Activated naive CD4-positive, alpha-beta T cell treated with anti-CD3 and anti-CD28 coated beads, Interleukin-2, amount 10 ng/mL, durations not matched to agents 7 days and 5 days (primary cell): ENCODE measurements at places on chromosomes 11 and 22.

DNA sequence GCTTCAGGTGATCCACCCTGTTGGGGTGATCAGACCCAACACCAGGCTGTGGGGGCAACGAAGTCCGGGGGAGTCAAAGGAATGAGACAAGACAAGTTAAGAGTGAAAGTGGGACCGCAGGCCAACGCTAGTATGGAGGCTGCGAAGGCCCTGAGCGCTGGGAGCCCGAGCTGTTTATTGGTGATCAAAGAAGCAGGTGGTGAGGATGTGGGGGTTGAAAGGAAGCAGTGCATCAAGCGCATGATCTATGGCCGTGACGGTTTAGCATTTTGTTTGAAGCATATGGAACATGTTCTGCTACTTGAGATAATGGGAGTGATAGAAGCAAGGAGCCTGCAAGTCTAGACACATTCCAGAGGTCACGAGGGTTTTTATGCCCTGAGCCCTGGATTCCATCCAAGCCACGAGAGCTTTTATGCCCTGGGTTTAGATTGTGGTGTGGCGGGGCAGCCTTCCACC, 49.5 kb downstream of the MCHR1 start:
- peak; percentile 86 for DNase-seq
- H3K4me3 ChIP-seq, result peak overlapping the region; percentile 56
- H3K4me1 ChIP-seq, result peaks cover 60% of the 10 kb centered on the region
- H3K36me3 ChIP-seq, result peaks cover 12% of the 10 kb centered on the region

DNA sequence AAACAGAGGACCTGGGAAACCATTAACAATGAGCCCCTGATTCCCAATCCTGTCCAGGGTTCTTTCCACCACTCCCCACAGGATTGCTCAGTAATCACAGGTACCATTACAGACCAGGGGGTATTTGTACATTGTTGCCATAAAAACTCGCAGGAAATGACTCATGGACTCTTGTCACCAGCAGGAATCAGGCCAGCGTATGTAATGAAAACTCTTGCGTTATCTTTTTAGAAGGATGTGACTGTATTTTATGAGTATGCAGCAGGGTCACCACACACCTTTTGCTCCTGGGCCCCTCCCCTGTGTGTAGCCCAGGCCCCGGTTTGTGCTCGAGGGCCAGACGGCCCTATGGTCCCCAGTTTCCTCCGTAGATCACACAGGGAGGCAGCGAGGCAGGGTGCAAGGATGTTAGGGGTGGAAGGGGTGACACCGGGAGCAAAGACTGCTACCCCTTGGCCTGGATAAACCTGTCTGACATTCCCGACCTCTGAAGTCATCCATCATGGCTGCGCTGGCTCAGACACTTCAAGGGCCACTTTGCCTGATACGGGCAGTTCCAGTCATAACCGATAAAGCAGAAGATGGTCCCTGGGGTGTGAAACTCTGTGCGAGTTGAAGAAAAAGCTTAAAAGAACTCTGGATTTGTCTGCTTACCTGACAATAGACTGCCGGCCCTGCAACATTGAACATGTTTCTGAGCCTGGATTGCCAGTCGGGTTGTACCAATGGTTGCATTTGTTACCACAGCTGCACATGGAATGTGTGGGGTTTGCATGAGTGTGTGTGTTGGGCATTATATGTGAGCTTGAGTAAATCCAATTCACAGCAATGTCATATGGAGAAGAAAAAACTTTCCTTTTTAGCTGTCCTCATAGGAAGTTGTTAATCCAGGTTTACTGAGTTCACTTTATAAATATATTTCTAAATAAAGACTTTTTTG, 56.9 kb downstream of the MICAL2 start:
- no peaks in the 10 kb centered on the region for H3K27me3 ChIP-seq
- H3K4me1 ChIP-seq, result peaks cover 17% of the 10 kb centered on the region
- peak overlapping the region; percentile 66 for H3K27ac ChIP-seq
- no peaks in the 10 kb centered on the region for H3K36me3 ChIP-seq
- H3K4me3 ChIP-seq, result no peak overlapping the region

DNA sequence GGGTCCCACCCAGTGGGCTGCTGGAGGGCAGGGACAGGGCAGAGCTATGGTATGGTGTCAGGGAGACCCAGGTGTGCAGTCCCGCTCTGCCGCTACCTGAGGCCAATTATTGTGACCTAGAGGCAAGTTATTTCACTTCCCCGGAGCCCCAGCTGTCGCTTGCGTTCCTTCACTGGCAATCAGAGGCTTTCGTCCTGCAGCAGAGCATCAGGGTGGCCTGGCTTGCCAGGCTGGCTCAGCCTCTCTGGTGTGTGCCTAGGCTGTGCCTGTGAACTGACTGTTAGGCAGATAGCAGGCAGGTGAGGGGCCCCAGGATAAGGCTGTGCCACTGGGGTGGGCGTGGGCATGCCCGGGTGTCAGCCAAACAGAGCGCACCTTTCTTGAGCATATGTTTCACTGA, 31.4 kb downstream of the GLB1L2 start:
- H3K4me3 ChIP-seq, result no peak overlapping the region
- H3K27ac ChIP-seq, result no peak overlapping the region
- DNase-seq, result no peak
- peaks cover 20% of the 10 kb centered on the region for H3K4me1 ChIP-seq

DNA sequence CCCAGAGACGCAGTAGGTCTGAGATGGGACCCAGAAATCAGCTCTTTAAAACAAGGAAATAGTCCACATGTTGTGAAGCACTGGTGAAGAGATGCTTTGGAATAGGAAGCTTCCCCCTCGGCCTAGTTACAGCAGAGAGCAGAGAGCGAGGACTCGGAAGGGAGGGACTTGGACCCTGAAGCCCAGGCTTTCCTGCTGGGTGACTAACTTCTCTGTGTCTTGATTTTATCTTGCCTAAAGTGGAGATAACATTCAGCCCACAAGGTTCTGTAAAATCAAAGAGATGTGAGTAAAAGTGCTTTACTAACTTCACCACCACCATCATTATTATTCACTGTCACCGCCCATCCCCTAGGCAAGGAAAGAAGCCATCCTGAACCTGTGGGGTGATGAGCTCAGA, 58.4 kb downstream of the THAP12 start:
- peaks cover 20% of the 10 kb centered on the region for H3K4me1 ChIP-seq
- DNase-seq, result no peak
- peaks cover 62% of the 10 kb centered on the region for H3K27me3 ChIP-seq
- H3K27ac ChIP-seq, result peak overlapping the region; percentile 63

- H3K27me3 ChIP-seq, result peaks cover 42% of the 10 kb centered on the region
- no peak overlapping the region for H3K27ac ChIP-seq
- H3K36me3 ChIP-seq, result no peaks in the 10 kb centered on the region
- H3K4me1 ChIP-seq, result peaks cover 9% of the 10 kb centered on the region
These were observed 4.1 kb upstream of the MAPK11 start for GRCh38 chr22:50274311-50274710.

GRCh38 chr22:29343313-29343805, 27.9 kb upstream of the RASL10A start:
- H3K4me1 ChIP-seq, result no peaks in the 10 kb centered on the region
- no peaks in the 10 kb centered on the region for H3K27me3 ChIP-seq
- H3K4me3 ChIP-seq, result no peak overlapping the region
- no peak for DNase-seq
- H3K27ac ChIP-seq, result no peak overlapping the region

GRCh38 chr11:35874751-35875450, 69.0 kb upstream of the LDLRAD3 start:
- no peaks in the 10 kb centered on the region for H3K4me1 ChIP-seq
- no peak overlapping the region for H3K27ac ChIP-seq
- no peaks in the 10 kb centered on the region for H3K36me3 ChIP-seq

DNA sequence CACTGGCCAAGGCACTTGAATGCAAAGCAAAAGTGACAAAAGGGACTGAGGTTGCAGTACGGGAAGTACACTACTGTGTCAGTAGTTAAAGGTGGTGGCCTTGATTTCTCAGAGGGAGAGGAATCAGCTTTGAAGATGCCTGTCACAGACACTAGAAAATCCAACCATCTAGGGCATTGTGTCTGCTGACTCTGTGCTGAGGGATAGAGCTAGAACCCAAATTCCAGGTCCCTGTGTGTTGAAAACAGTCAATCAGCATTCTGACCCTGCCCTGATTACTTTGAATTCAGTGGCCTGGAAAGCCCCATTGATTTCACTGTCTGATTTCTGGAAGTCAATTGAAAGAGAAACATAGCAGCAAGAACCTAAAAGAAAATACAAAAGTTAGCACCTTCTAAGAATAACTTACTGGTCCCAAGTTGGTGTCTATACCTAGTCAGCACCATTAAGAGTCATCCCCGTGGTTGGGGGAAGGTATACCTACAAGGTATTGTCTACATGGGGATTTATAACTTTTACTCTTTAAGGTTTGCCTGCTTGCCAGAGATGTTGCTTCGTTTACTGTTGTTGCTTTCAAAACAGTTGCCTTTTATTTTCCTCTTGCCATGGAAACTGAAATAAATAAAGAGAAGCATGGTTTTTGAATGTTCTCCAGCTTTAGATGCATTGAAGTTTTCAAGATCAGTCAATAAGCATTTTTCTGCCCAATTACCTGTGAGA, 97.3 kb downstream of the PDHX start:
- H3K27ac ChIP-seq, result peak overlapping the region; percentile 73
- H3K27me3 ChIP-seq, result peaks cover 30% of the 10 kb centered on the region

DNA sequence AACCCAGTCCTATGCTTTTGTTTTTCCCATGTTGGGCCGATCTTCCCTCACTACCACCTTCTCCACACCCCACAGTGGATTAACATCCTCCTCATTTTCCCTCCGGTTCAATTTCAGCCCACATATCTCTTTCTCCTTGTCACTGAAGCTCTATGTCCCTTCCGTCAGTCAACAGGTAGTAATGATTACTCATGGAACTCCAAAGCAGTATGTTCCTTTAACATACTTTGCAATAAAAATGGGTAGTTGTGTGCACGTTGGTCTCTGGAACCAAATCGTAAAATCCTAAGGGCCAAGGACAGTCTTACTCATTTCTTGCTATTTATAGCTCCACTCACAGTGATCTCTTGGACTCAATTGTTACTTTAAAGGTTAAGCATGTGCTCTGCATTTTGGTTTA, 20.2 kb downstream of the AMOTL1 start:
- no peaks in the 10 kb centered on the region for H3K4me1 ChIP-seq
- H3K27ac ChIP-seq, result no peak overlapping the region
- H3K27me3 ChIP-seq, result peaks cover 13% of the 10 kb centered on the region
- no peak overlapping the region for H3K4me3 ChIP-seq

GRCh38 chr22:39833093-39833492, 60.5 kb downstream of the ENTHD1 start:
- no peaks in the 10 kb centered on the region for H3K36me3 ChIP-seq
- H3K27ac ChIP-seq, result no peak overlapping the region
- no peak overlapping the region for H3K4me3 ChIP-seq
- H3K27me3 ChIP-seq, result peaks cover 11% of the 10 kb centered on the region
- no peak for DNase-seq

- H3K36me3 ChIP-seq, result no peaks in the 10 kb centered on the region
- no peaks in the 10 kb centered on the region for H3K4me1 ChIP-seq
- no peaks in the 10 kb centered on the region for H3K27me3 ChIP-seq
- H3K27ac ChIP-seq, result no peak overlapping the region
- H3K4me3 ChIP-seq, result no peak overlapping the region
These were observed 303.0 kb downstream of the KCNA4 start for GRCh38 chr11:29713831-29714320.

- peaks cover 5% of the 10 kb centered on the region for H3K36me3 ChIP-seq
- H3K27me3 ChIP-seq, result no peaks in the 10 kb centered on the region
- no peak overlapping the region for H3K4me3 ChIP-seq
- H3K4me1 ChIP-seq, result peaks cover 8% of the 10 kb centered on the region
- no peak overlapping the region for H3K27ac ChIP-seq
These were observed 138.7 kb downstream of the TRIM44 start for GRCh38 chr11:35800970-35801953.

GRCh38 chr11:12473381-12473780, 96.0 kb downstream of the PARVA start:
- no peak for DNase-seq
- H3K27ac ChIP-seq, result no peak overlapping the region
- no peak overlapping the region for H3K4me3 ChIP-seq
- H3K4me1 ChIP-seq, result no peaks in the 10 kb centered on the region
- no peaks in the 10 kb centered on the region for H3K27me3 ChIP-seq

DNA sequence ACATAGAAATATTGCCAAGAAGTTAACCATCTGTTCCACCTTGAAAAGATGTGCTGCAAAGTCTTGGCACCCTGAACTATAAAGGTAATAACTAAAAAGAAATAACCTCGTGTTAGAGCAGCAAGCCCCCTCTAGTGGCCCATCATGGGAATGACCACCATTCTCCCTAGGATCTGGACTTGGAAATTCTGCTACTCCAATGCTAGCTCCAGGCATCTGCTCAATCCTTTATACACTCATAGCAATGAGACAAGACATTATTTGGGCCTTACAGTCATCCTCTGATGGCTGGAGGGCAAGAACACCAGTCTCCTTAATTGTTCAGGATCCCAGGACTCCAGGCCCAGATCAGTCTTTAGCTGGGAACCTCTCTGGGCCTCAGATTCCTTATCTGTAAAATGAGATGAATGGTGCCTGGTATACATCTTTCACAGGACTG, 76.0 kb downstream of the CWC15 start:
- no peak overlapping the region for H3K4me3 ChIP-seq
- no peaks in the 10 kb centered on the region for H3K36me3 ChIP-seq
- DNase-seq, result peak; percentile 57

DNA sequence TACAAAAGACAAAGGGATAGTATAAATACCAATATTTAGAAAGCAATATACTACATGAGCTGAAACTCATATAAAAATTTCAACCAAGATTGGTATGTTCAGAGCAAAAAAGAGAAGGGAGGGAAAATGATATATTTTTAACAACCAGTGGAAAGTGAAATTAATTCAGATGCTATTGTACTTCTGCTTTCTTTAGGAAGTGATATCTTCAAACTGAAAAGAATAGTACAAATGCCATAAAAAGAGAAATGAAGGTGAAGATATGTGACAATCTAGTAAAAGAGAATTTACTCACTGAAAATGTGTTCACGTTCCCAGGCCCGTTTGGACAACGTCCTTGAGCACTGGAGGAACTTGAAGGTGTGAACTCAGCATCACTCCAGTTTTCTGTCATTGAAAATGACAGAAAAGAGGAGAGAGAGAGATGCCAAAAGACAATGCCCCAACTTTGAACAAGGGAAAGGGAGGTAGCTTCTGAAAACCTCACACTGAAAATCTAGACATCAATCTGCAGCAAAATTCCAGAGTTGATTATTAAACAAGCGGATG, 47.5 kb downstream of the SC5D start:
- H3K4me1 ChIP-seq, result peaks cover 62% of the 10 kb centered on the region
- H3K27me3 ChIP-seq, result peaks cover under 1% of the 10 kb centered on the region
- H3K4me3 ChIP-seq, result no peak overlapping the region
- H3K27ac ChIP-seq, result no peak overlapping the region
- no peaks in the 10 kb centered on the region for H3K36me3 ChIP-seq

DNA sequence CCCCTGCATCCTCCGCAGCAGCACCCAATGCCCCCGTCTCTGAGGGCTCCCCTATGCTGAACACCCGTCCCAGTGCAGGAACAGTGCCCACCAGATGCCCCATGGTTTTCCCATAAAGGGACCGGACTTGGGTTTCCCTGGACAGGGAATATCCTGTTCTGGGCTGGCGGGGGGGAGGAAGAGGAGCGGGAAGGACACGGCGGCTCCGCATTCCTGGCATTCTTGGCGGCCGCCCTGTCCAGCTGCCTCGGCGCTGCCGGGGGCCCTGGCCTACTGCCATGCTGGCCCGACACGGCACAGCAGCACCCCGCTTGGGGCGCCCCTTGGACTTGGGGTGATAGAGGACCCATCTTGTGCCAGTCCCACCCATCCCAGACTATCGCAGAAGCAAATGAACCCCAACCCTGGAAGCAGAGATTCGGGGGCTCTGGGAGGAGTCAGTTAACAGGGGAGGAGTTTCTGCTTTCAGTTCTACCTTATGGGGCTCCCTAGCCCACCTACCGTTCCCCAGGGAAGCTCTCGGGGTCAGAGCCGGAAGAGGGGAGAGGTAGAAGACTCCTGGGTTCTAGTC, 23.7 kb upstream of the CBX7 start:
- no peak overlapping the region for H3K4me3 ChIP-seq
- H3K36me3 ChIP-seq, result no peaks in the 10 kb centered on the region
- DNase-seq, result no peak
- peaks cover 44% of the 10 kb centered on the region for H3K4me1 ChIP-seq
- H3K27ac ChIP-seq, result no peak overlapping the region
- H3K27me3 ChIP-seq, result peaks cover 10% of the 10 kb centered on the region
